Renal pelvis (tissue), 12 donors: ENCODE measurements at places on chromosomes 16 and 17. TPM values are rescaled to one million over a fixed set of nuclear protein-coding genes. Genes with fewer than 3 reads are reported as not detected.

Gene MARVELD3
- polyA plus RNA-seq: 20.3 TPM

DNA sequence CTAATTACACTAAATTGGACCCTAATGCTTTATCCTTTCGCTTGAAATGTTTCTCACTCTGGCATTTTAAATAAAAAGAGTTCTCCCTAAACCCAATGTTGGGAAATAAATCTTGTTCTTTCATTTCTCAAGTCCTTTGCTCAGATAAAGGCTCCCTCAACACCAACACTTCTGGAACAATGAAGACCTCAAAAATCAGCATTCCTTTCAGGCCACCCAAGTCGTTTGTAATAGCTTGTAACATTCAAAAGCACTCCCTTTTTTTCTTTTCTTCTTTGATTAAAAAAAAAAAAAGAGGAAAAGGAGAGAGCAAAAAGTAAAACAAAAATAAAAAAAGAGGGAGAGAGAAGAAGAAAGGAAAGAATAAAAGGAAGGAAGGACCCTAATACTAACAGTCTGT lies 23.3 kb upstream of the FOXJ1 start:
- DNase-seq: no peak

- no peak for DNase-seq
Observed at GRCh38 chr17:62101090-62101489, 36.0 kb upstream of the MED13 start.

GRCh38 chr17:39404542-39405378 lies 3.3 kb upstream of the FBXL20 start:
- DNase-seq: no peak

DNA sequence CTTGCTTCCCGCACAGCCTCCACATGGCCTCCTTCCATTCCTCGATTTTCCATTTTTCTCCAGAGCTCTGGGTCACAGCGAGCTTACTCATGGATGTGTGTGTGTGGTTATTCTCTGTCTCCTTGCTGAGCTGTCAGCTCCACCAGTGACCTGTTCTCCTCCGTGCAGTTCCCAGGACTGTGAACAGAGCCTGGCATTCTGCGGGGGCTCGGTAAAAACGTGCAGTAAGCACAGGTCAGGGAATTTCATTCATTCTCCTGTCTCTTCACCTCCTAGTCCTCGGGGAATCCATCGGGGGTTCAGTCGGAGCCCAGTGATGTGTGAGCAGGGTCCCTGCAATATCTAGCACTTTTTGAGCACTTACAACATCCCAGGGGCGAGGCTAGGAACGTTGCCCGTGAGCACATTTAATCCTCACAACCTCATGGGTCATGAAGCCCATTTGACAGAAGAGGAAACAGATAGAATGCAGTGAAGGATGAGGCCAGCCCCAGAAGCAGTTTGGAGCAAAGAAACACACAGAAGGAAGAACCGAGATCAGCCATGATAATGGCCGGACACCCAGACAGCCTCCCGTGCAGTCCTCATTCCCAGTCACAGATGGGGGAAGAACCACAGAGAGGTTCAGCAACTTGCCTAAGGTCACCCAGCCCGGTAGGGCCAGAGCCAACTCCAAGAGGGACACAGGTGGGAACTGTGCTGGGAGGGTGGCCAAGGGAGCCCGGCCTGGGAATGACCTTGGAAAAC lies 183.2 kb upstream of the GSE1 start:
- DNase-seq: no peak

- DNase-seq: no peak
Observed at GRCh38 chr17:2958706-2959222, 104.6 kb downstream of the OR1D5 start.
